Parietal lobe (tissue), 2 donors: ENCODE measurements at places on chromosomes 5 and 9. TPM values are rescaled to one million over a fixed set of nuclear protein-coding genes. Genes with fewer than 3 reads are reported as not detected.

CCL19 gene
- not detected for total RNA-seq

ASPN gene
- total RNA-seq, result 1.3 TPM

DRD1 gene
- total RNA-seq, result 3.4 TPM

GTF2H2C gene
- total RNA-seq, result 77.9 TPM

PCDHGC5 gene
- total RNA-seq, result 20.0 TPM

SLC34A3 gene
- not detected for total RNA-seq

ANKRD18B gene
- not detected for total RNA-seq

PJA2 gene
- total RNA-seq, result 264 TPM

SPINK6 gene
- total RNA-seq, result not detected

NTNG2 gene
- 17.5 TPM for total RNA-seq

TRIM36 gene
- total RNA-seq, result 120 TPM

NUTM2G gene
- total RNA-seq, result not detected

TRPM3 gene
- 42.3 TPM for total RNA-seq

ADAMTS2 gene
- total RNA-seq, result 1.9 TPM

NOXA1 gene
- 2.5 TPM for total RNA-seq

PDE8B gene
- total RNA-seq, result 5.6 TPM

SH3GL2 gene
- 81.1 TPM for total RNA-seq

OTP gene
- not detected for total RNA-seq

PCDHGC3 gene
- total RNA-seq, result 62.3 TPM

FOXD4 gene
- total RNA-seq, result 0.31 TPM

N4BP3 gene
- total RNA-seq, result 9.7 TPM

IFNA2 gene
- total RNA-seq, result not detected
